ENCODE measurements at places on chromosomes 16 and 17.

- DNase-seq = no peak
These were observed 1.8 kb downstream of the CCL5 start for GRCh38 chr17:35878361-35878760.

GRCh38 chr17:29240968-29241963, 5.4 kb upstream of the CRYBA1 start:
- no peak for DNase-seq

DNA sequence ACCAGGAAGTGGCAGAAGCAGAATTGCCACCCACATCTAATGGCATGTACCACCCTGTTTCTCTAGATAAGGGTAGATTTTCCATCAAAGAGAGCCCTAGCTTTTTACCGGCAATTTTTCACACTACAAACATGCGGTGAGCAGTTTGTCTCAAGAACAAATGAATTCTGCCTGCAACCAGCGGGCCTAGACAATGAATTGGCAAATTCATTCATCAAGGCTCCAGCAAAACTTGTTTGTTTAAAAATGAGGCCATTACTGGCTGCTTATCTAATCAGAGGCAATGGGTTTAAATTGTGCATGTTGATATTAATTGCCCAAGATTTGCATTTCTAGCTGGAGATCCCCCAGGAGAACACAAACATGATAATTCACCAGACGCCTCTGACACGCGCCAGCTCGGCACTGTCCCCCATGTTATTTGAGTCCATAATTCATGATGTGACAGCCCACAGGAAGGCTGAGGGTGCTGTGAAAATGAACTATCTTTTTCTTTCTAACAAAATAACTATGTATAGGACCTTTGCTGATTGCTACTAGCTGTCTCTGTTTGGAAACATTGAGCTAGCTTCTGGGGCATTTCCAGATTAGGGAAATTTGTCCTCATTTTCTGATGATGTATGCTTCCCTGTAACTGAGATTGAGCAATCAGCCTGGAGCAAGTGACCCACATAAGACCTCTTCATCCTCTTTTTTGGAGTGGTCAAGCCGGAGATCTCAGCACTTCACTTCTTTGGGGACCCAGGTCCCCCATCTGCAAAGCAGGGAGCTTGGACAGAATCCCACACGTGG, 80.8 kb downstream of the CNGB1 start:
- DNase-seq = no peak

DNA sequence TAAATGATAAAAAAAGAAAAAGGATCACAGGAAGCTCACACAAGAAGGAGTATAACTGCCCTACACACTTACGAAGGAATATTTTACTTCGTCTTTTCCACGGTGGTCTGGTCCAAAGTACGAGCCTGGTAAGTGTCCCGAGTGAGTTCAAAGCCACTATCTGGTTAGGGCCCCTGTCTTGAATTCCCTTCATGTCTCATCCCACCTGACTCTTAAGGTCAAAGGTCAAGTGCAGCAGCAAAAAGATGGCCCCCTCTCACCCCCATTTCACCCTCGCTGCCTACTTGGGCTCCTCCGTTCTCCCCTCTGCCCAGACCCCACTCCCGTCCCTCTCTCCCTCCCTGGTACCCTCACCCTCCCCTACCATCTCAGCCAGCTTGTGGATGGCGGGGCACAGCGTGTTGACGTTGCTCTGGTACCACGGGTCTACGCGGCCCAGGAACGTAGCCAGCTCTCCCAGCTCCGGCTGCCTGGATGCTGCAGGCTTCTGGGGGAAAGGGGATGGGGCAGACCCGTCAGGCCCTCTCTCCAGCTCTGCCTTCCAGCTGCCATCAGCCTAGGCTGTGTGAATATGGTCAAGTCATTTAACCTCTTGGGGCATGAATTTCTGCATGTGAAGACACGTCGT, 27.8 kb upstream of the MFSD6L start:
- no peak for DNase-seq

GRCh38 chr17:50270435-50271362, 3.6 kb upstream of the TMEM92 start:
- DNase-seq = no peak

Measured in stimulated activated CD4-positive, alpha-beta T cell treated with anti-CD3 and anti-CD28 coated beads, Interleukin-1b, Interleukin-23, amount 100 ng/mL, for 1 hour (primary cell).